ENCODE measurements at places on chromosomes 13 and 19.

DNA sequence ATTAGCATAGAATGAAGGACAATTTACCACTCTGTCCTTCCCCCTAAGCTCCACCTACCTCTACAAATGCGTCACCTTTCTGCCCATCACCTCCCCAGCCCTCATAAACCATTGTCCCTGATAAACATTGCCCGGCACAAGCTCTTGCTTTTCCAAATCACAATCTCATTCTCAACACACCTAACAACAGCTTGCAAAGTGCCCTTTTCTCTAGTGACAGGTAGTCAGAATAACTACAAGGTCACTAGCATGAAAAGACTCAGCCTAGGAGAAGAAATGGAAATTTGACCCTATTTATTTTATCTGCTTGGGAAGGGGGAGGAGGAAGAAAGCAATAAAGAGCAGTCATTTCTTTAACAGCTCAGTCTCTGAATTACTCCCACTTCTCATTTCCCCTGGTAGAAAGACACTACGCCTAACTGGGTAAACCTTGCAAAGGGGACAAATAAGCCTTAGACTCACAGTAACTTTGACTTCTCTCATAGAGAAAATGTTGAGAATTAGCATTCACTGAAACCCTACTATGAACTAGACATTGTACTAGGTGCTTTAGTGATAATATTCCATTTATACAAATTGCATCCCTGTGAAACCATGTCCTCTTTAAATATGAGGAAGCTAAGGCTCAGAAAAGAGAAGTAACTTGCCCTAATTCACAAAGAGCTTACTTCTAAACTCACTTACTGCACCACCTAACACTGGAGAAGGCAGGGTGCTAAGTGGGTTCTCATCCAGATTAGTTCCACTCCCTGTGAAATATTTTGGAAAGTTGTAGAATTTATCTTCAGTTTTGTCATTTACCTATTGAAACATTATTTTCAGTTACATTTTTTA is 116.2 kb upstream of the FNDC3A start:
- DNase-seq, result no peak

DNA sequence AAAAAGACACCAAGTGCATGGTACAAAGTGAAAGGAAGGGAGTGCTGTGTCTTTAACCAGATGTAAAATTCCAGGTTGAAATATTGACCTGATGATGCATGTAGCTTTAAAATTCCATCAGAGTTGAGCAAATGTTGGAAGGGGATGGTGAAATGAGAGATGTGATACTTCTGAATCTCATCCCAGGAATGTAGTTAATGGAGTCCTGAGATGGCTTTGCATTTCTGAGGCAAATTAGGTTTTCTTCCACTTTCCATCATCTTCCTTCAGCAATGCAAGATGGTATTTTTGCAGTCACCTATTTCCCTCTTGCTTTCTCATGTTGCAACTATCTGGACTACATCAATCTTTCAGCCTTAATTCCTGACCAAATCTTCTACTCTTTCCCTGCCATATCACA is 194.1 kb upstream of the MIR17HG start:
- DNase-seq, result no peak

GRCh38 chr19:19745496-19746285 is 12.8 kb upstream of the ZNF14 start:
- no peak for DNase-seq

DNA sequence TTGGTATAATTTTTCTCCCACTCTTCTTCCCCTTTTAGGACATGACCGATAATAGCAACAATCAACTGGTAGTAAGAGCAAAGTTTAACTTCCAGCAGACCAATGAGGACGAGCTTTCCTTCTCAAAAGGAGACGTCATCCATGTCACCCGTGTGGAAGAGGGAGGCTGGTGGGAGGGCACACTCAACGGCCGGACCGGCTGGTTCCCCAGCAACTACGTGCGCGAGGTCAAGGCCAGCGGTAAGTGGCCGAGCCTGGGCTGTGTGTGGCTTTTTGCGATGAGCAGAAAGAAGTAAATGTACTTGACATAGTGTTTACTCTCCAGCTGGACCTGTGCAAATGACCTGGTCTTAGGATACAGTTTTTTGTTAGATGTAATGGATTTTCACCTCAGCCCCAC is 102.5 kb downstream of the ARHGEF7 start:
- no peak for DNase-seq

DNA sequence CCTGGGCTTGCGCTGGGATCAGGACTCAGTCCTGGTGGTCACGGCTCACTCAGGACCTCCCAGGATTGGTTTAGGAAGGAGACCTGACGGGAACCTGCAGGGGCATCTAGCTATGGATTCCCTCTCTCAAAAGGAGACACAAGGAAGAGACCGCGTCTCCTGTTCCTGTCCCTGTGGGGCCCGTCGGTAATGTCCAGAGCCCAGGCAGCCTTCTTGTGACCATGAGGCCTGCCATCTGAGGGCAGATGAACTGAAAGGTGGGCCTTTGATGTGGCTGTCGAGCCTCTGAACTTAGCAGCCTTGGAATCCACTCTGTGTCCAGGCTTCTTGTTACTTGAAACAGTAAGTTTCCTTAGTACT is 31.5 kb upstream of the MIER2 start:
- no peak for DNase-seq

GRCh38 chr13:94324767-94325540 is 154.5 kb downstream of the DCT start:
- DNase-seq, result no peak

DNA sequence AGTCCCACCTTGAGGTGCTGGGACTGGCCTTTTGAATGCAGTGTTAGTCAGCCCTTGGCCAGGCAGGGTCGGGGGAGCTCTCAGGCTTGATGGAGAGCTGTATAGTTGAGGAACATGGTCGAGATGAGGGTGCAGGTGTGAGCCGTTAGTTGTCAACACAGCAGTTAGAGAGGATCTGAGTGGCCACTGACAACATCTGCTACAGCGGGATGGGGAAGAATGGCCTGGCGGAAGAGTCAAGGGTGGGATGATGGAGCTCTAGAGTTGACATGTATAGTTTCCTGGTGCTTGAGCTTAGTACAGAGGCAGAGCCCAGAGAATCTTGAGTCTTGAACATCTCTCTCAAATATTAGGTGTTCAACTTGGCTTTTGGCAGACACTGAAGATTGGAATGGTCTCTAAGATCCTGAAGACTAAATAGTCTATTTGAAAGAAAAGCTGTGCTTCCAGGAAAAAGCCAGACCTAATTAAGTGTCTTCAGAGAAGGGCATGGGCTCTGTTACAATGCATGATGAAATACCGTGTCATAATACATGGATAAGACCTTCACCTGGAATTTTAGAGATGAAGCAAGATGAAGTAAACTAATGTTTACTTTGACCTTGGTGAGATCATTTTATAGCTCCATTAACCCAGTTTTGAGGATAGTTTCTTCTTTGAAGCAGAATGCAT is 9.7 kb downstream of the PCCA start:
- no peak for DNase-seq

DNA sequence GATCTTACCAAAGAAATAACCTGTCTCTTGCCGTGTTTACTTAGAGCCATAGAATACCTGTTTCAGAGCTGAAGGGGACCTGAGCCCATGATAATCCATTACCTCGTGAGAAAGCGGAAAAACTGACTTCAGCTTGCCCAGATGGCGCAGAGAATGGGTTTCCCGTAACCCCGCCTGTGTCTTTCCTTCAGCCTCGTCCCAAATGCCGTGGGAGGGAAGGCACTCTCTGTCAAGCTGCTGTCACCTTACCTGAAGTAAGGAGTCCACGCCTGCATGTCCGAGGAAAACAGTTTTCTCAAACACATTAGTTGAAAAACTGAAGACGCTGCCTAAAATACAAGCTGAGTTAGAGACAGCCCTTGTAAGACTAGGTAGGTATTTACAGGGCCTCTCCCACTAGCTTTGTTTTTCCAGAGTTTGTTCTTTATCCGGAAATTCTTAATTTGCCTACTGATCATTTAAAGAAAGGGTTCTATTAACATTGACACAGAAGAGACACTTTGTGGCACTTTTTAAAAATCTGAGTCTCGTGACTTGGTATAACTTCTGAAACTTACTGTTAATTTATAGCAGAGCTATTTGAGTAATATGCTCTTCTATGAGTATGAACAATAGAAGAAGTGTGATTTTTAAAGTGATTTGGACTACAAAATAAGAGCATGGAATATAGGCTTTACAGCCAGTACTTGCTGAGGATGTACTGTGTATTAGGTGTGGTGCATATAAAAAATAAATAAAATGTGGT is 1.3 kb upstream of the INTS6 start:
- DNase-seq, result peak; percentile 40

- no peak for DNase-seq
Measured at GRCh38 chr13:108115738-108116137, 99.6 kb downstream of the LIG4 start.

- DNase-seq, result no peak
Measured at GRCh38 chr19:44499559-44499958, 763 bp downstream of the ZNF180 start.

DNA sequence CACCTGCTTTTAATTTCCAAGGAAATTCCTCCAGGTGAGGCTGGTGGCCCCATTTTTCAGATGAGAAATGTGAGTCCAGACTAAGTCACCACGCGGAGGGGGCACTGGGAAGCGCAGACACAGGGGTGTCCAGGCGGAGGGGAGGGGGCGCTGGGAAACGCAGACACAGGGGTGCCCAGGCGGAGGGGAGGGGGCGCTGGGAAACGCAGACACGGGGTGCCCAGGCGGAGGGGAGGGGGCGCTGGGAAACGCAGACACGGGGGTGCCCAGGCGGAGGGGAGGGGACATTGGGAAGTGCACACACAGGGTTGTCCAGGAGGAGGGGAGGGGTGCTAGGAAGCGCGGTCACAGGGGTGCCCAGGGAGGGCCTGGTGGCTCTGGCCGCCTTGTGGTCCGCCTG is 3.5 kb downstream of the GRK1 start:
- no peak for DNase-seq

- DNase-seq, result no peak
Measured at GRCh38 chr19:48490981-48491792, 20.4 kb downstream of the LMTK3 start.

DNA sequence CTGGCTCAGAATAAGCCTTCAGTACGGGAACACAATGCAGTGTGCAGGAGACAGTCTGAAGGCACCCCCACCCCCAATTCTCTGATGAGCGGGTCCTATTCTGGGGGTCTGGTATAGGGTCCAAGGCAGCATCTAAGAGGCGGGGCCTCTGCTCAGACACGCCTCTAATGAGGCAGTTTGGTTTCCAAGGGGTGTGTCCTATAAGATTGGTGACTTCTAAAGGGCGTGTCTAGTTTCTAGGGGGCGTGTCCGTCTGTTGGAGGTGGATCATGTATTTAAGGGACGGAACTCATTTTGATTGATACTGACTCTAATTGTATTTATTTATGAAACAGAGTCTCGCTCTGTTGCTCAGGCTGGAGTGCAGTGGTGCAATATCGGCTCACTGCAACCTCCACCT is 8.7 kb downstream of the FIZ1 start:
- DNase-seq, result peak; percentile 59

DNA sequence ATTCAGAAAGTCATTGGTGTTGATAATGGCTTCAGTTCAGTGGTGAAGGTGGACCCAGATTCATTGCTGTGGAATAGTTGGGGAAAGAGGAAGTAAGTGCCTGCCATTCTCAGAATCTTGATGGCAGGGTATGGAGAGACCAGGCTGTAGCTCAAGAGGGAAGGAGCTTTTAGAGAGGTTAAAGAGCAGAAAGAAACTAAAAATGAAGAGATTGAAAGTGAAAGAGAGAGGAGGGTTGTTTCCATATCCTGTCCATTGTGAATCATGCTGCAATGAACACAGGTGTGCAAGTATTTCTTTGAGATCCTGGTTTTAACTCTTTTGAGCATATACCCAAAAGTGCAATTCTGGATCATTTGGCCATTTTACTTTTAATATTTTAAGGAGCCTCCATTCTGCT is 12.5 kb downstream of the GJB6 start:
- no peak for DNase-seq

- DNase-seq, result no peak
Measured at GRCh38 chr19:23440207-23440606, 44.9 kb upstream of the ZNF91 start.

GRCh38 chr19:32646556-32646955 is 28.4 kb downstream of the ANKRD27 start:
- DNase-seq, result no peak

DNA sequence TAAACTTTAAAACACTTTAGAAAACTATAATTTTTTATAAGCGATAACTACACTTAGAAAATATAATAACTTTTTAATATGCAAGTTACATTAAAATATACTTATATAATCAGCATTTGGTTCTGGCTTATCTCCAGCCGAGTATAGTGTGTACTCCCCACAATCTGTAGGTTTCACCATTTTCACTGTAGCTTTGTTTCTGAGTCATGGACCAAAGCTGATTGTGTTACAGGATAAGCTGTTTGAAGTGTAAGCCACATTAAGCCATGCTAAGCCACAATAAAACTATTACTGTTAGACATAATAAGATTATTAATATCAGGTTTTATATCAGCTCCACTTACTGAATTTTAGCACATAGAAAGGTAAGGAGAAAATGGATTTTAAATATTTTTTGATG is 43.8 kb downstream of the CCDC122 start:
- DNase-seq, result no peak

DNA sequence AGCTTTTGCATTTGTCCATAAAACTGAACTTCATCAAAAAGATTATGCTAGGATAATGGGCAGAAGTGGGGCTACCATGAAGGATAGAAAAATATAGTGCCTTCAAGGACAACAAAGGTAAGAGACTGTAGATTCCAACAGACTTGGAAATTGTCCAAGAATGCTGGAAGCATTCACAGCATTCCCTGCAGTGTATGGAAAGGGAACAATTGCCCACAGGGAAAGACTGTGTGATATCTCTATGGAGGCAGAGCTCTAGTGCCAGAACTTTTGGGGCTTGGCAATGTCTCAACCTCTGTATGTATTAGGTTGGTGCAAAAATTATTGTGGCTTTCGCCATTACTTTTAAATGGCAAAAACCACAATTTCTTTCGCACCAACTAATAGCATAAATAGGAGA is 1598.8 kb upstream of the MIR17HG start:
- DNase-seq, result no peak

GRCh38 chr13:111398715-111399299 is 78.4 kb downstream of the TEX29 start:
- no peak for DNase-seq

- peak; percentile 86 for DNase-seq
Measured at GRCh38 chr13:50267917-50268316, 252.7 kb downstream of the KCNRG start.

GRCh38 chr19:2726904-2727639 is 5.9 kb upstream of the DIRAS1 start:
- DNase-seq, result peak; percentile 76

- DNase-seq, result no peak
Measured at GRCh38 chr19:2391118-2391725, 31.2 kb downstream of the TMPRSS9 start.

- DNase-seq, result no peak
Measured at GRCh38 chr13:95301183-95301967, at the start of gene ABCC4. ABCC4 (minus strand) TSS chr13:95301451; CDS start chr13:95301314, 137 bp downstream.

- no peak for DNase-seq
Measured at GRCh38 chr13:89627996-89628395, 1719.5 kb upstream of the MIR17HG start.

DNA sequence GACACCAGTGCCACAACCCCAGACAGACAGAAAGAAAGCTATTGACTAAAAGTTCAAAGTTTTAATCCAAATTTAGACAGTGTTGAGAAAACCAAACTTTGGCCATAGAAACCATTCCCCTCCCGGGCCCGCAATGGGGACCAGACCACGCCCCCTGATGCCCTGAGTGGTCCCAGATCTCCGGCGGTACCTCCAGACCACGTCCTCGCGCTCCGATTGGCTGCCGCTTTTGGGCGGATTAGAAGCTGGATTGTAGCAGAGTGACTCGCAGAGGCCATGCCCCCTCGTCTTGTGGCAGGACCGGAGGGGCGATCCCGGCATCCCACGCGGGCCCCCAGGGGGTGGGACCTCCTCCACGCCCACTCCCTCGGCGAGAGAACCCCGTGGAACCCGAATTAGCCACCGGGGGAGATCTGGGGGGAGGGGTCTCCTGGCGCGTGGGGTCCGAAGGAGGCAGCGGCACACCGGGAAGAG is 797 bp upstream of the HSD17B14 start:
- DNase-seq, result peak; percentile 87
